ENCODE measurements at places on chromosomes 1 and 21. TPM values are rescaled to one million over a fixed set of nuclear protein-coding genes. Genes with fewer than 3 reads are reported as not detected.

DNA sequence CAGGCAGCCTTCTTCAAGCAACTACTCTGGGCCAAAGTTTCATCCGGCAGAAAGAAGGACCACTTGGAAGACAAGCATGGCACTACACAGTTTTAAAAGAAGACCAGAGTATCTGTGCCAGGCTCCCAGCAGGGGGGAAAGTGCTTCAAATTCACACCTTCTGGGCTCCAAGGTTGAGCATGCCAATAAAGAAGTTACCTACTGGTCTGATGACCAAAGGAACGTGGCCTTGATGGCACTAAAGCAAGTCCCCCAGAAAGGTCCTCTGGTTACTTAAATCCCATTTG, 73.5 kb downstream of the CD46 start:
- H3K27me3 ChIP-seq, result no peaks in the 10 kb centered on the region
- peaks cover 43% of the 10 kb centered on the region for H3K4me1 ChIP-seq
- DNase-seq, result no peak
- no peaks in the 10 kb centered on the region for H3K36me3 ChIP-seq
- H3K27ac ChIP-seq, result peak overlapping the region; percentile 99

DNA sequence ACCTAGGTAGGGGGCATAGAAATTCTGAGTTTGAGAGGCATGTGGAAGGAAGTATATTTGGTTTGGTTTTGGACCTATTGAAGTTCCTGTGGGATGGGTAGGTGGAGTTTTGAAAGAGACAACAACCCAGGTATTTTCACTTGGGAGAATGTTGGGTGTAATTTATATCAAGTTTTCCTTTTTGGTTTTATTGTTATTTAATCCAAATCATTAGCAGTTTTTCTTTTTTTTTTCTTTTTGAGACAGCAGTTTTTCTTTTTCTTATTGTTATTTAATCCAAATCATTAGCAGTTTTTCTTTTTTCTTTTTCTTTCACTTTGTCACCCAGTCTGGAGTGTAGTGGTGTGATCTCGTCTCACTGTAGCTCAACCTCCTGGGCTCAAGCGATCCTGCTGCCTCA, 30.1 kb downstream of the RNF11 start:
- H3K36me3 ChIP-seq, result no peaks in the 10 kb centered on the region
- H3K4me3 ChIP-seq, result no peak overlapping the region
- no peak overlapping the region for H3K27ac ChIP-seq
- H3K27me3 ChIP-seq, result no peaks in the 10 kb centered on the region

Gene CASQ2
- total RNA-seq, result 6.6 TPM

- no peaks in the 10 kb centered on the region for H3K4me1 ChIP-seq
- no peaks in the 10 kb centered on the region for H3K36me3 ChIP-seq
- H3K4me3 ChIP-seq, result no peak overlapping the region
- H3K27ac ChIP-seq, result no peak overlapping the region
These were observed 18.2 kb downstream of the RGS13 start for GRCh38 chr1:192654120-192654519.

DNA sequence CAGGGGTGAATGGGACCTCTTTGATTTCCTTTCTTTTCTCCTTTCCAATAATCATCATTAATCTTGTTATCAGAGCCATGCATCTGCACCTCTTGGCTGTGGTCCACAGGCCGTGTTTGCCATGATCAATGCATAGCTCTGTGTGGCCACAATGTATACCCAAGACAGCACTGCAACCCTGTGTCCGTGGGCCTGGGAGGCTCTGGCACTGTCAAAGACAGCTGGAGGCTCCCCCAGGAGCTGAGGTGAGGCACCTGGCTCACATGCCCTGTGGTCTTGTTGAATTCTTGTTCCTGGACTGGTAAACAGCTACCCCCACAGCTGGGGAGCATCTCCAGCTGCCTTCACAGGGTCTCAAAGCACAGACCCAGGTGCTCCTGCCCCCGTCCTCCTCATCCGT, 67.2 kb upstream of the SELENON start:
- no peaks in the 10 kb centered on the region for H3K36me3 ChIP-seq
- H3K27ac ChIP-seq, result no peak overlapping the region
- no peaks in the 10 kb centered on the region for H3K27me3 ChIP-seq

DNA sequence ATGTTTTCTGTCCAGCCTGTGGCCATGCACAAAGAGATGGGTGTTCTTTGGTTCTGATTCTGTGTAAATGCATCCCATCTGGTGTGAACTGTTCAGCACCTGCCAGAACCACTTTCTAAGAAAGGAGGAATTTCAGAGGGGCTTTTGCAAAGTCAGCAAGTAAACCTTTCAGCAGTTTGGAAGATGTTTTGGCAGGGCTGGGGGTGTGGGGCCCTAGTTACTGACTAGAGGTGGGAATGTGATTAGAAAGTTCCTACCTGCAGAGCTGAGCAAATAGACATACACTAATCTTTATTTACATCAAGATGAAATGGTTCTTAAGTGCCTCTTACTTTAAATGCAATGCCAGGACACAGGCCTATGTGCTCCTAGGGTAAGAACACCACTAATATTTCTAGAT, 378.1 kb upstream of the USP24 start:
- no peaks in the 10 kb centered on the region for H3K36me3 ChIP-seq
- no peaks in the 10 kb centered on the region for H3K4me1 ChIP-seq
- DNase-seq, result no peak
- no peak overlapping the region for H3K27ac ChIP-seq

Gene FAM151A
- total RNA-seq, result not detected

Gene TSPAN1
- total RNA-seq, result 77.2 TPM

GRCh38 chr1:162942916-162943559, 82.1 kb upstream of the CCDC190 start:
- no peaks in the 10 kb centered on the region for H3K36me3 ChIP-seq
- H3K27me3 ChIP-seq, result no peaks in the 10 kb centered on the region
- no peaks in the 10 kb centered on the region for H3K4me1 ChIP-seq
- no peak overlapping the region for H3K4me3 ChIP-seq
- DNase-seq, result no peak

- H3K36me3 ChIP-seq, result no peaks in the 10 kb centered on the region
- H3K27ac ChIP-seq, result no peak overlapping the region
- H3K27me3 ChIP-seq, result no peaks in the 10 kb centered on the region
- no peak overlapping the region for H3K4me3 ChIP-seq
- DNase-seq, result no peak
These were observed 19.1 kb upstream of the NTMT2 start for GRCh38 chr1:170126696-170127095.

- H3K4me3 ChIP-seq, result peak overlapping the region; percentile 71
- no peak for DNase-seq
- peak overlapping the region; percentile 47 for H3K27ac ChIP-seq
- no peaks in the 10 kb centered on the region for H3K4me1 ChIP-seq
These were observed 556 bp downstream of the WDR77 start for GRCh38 chr1:111448482-111448917.

DNA sequence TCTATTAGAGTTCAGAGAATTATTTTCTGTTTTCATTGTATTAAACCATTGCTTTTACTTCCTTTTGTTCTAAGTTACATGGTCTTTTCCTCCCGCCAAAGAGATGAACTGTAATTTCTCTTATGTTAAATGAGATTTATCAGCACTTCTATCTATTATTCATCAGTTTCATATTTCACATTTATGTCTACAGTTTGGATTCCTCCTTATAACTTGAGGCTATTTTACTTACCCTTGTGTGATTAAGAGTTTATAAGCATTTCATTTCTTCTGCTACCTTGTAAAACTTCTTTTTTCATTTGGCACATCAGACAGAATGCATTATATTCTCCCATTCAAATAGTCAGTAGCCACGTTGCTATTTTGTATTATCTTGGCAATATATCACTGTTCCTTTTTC, 248.2 kb downstream of the PLA2G4A start:
- DNase-seq, result no peak
- no peaks in the 10 kb centered on the region for H3K27me3 ChIP-seq
- no peak overlapping the region for H3K27ac ChIP-seq

Measured in prostate gland (tissue), 2 donors.